ENCODE measurements at places on chromosomes 6 and 20.

- DNase-seq = no peak
Measured at GRCh38 chr6:112203577-112204349, 50.6 kb downstream of the LAMA4 start.

- no peak for DNase-seq
Measured at GRCh38 chr6:36745283-36745682, 47.7 kb downstream of the RAB44 start.

DNA sequence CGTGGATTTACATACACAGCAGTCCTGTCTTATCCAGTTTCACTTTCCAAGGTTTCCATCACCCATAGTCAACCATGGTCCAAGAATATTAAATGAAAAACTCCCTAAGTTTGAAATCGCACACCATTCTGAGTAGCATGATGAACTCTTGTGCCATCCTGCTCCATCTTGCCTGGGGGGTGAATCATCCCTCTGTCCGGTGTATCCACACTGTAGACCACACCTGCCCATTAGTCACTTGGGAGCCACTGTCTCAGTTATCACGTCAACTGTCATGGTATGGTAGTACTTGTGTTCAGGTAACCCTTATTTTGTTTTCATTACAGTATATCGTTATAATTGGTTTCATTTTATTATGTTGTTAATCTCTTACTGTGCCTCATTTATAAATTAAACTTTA is 38.5 kb downstream of the PTGIS start:
- no peak for DNase-seq

- DNase-seq = no peak
Measured at GRCh38 chr6:7154341-7155139, 46.8 kb downstream of the RREB1 start.

DNA sequence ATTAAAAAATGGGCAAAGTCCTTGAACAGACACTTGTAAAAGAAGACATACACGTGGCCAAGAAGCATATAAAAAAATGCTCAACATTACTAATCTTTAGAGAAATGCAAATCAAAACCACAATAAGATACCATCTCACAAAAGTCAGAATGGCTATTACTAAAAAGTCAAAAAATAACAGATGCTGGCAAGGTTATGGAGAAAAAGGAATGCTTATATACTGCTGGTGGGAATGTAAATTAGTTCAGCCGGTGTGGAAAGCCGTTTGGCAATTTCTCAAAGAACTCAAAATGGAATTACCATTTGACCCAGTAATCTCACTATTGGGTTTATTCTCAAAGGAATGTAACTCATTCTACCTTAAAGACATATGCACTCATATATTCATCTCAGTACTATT is 166.6 kb downstream of the KHDC1L start:
- DNase-seq = no peak

GRCh38 chr20:56229812-56230211 is 18.7 kb upstream of the MC3R start:
- DNase-seq = no peak

- peak; percentile 68 for DNase-seq
Measured at GRCh38 chr6:157380458-157380778, 572 bp upstream of the ZDHHC14 start.

DNA sequence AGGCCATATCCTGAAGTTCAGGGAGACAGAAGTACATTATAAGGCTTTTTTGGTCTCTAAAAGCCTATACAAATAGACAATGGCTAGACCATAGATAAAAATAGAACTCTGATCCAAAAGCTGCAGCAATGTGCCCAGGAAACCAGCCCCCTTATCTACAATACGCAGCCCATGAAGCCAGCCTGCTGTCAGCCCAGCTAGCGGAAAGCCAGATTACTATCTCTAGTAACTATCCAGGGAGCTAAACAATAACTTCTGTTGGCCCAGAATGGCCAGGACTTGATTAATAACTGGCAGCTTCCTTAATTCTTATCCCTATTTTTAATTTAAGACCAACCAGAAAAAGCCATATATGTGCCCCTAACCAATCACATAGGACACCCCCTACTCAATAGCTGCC is 160.4 kb upstream of the SMLR1 start:
- DNase-seq = no peak

- no peak for DNase-seq
Measured at GRCh38 chr20:16580620-16581019, 7.4 kb upstream of the KIF16B start.

DNA sequence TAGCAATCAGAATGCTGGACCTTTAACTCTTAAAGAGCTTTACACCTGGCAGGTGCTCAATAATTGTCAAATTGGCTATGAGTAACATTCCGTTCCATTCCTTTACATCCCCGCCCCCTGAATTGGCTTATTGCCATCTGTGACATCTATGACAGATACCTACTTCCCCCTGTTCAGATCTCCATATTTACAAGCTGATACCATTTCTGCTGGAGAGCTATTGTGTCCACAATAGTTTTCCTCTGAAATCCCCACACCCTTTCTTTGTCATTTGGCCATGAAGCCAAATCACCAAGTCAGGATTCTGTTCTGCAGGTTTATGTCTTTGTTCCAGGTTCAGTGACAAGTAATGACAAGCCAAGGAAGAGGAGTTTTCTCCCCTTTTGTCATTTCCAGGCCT is 3.2 kb downstream of the CDH26 start:
- no peak for DNase-seq

DNA sequence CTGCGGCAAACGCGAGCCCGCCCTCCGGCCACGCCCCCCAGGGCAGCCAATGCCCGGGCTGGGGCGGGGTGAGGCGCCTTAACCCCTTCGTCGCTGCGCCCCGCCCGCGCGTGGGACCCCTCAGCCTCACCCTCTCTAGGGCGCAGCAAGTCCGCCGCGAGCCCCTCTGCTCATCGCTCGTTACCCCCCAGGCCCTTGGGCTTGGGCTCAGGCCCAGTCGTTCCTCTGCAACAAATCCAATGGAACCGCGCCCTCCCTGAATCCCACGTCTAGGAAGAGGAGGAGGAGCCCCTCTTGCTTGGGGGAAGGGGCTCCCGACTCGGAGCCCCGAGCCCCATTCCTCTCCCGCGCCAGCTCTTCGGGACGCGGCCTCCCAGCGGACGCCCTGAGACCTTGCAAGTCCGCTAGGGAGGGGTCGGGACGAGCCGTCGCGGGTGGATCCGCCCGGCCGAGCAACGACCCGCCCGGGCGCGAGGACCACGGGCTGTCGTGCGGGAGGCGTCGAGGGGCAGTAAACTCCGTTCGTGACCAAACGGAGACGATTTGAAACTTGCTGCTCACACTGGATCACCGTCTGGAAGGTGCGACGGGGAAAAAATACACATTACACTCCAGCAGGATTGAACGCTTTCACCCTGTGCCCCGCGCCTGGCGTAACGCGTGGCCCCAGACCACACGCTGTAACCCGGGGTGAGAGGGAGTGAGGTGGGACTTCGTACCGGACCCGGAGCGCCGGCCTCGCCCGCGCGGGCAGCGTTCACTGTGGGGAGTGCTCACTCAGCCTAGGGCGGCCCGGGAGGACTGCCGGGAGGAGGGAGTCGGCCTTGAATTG is 477 bp upstream of the LZTS3 start:
- DNase-seq = peak; percentile 84

DNA sequence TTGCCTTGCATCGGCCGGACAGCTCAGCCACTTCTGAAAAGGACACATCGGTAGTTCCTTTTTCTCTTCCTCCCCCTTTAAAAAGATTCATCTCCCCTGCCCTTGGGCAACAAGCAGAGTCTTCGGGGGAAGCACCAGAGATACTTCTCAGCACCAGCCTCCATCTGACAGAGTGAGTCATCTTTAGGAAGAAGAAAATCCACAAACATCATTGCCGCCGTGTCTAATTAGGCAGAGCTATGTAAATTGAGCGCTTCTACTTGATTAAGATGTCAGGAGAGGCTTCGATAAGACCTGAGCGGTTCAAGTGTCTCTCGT is 186.4 kb downstream of the TAF4 start:
- DNase-seq = no peak

GRCh38 chr20:35768731-35769664 is 2.8 kb upstream of the PHF20 start:
- peak; percentile 98 for DNase-seq

- DNase-seq = no peak
Measured at GRCh38 chr6:54519161-54519560, 210.9 kb downstream of the TINAG start.

DNA sequence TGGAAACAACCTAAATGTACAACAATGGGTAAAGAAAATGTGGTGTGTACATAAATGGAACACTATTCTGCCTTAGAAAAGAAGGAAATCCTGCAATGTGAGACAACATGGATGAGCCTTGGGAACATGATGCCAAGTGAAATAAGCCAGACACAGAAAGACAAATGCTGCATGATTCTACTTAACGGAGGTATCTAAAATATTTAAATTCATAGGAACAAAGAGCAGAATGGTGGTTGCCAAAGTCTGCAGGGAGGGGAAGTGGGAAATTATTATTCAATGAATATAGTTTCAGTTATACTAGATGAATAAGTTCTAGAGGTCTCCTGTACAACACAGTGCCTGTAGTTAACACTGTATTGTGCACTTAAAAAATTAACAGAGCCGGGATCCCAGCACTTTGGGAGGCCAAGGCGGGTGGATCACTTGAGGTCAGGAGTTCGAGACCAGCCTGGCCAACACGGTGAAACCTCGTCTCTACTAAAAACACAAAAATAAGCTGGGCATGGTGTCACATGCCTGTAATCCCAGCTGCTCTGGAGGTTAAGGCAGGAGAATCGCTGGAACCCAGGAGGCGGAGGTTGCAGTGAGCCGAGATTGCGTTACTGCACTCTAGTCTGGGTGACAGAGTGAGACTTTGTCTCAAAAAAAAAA is 71.4 kb upstream of the SNX9 start:
- no peak for DNase-seq

GRCh38 chr6:110093981-110094380 is 85.5 kb downstream of the WASF1 start:
- no peak for DNase-seq

DNA sequence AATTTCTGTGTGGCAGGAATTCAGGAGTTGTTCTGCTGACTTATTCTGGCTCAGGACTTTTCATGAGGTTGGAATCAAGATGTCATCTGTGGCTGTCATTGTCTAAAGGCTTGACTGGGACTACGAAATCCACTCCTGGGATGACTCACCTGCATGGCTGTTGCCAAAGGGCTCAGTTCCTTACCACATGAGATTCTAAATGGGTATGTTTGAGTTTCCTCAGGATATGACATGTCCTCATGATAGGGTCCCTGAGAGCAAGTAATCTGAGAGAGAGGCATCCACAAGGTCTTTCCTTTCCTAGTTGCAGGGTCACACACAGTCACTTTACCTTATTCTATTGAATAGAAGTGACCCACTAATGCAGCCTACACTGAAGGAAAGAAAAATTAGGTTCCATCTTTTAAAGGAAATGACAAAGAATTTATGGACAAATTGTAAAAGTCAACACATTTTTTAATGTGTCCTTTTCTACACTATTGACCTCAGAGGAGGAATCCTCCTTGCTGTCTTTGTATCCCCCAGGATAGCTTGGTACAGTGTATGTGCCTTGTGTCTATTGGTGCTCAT is 1025.0 kb upstream of the GJE1 start:
- no peak for DNase-seq

DNA sequence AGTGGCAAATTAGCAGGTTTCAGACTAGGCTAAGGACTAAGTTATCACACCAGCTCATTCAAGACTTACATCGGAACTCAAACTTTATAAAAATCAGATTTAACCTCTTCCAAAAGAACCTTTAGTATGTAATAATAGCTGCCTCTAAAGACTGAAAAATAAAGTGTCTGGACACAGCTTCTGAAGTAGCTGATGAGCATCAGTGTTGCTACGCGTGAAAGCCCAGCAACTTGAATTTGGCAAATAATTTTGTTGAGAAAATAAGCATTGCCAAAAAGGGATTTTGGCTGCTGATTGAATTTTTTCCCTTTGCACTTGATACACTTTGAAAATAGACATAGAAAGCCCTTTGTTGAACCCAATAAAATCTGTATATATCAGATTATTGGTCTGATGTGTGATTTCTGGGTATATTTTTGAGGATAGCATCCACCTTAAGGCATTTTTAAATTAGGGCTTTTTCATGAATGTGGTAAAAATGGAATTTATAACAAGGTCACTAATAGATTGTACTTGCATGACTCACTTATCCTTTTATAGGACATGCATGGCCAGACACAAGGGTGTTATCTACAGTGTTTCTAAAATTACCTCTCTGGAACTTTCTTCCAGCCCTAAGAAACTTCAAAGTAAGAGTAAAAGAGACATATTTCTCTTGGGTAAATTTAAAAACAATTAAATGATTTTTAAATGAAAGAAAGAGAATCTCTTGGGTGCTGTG is 350.4 kb downstream of the TENT5A start:
- DNase-seq = no peak

DNA sequence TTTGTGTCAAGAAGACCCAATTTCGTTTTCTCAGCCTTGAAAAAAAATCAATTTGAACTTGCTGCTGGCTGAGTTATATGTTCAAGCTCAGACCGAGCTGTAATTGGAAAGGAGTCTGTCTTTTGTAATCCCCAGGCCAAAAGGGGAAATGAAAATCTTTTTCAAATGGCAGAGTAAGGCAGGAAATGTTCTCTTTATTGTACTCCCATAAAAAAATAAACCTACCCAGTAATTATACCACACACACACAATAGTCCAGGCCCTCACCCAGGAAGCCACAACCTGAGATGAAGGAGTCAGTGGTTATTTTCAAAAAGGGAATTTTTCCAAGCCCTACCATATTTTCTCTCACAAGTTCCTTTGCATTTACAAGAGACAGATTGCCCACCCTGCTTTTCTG is 45.3 kb downstream of the CLIC5 start:
- no peak for DNase-seq

GRCh38 chr6:109332748-109333147 is 49.5 kb downstream of the CD164 start:
- no peak for DNase-seq

- DNase-seq = peak; percentile 79
Measured at GRCh38 chr20:62143957-62144825, 622 bp downstream of the SS18L1 start.

GRCh38 chr6:83480470-83480869 is 31.9 kb upstream of the PRSS35 start:
- no peak for DNase-seq

GRCh38 chr20:41054847-41055230 is 26.2 kb downstream of the TOP1 start:
- DNase-seq = no peak

GRCh38 chr6:156630613-156631302 is 146.4 kb upstream of the ARID1B start:
- no peak for DNase-seq

DNA sequence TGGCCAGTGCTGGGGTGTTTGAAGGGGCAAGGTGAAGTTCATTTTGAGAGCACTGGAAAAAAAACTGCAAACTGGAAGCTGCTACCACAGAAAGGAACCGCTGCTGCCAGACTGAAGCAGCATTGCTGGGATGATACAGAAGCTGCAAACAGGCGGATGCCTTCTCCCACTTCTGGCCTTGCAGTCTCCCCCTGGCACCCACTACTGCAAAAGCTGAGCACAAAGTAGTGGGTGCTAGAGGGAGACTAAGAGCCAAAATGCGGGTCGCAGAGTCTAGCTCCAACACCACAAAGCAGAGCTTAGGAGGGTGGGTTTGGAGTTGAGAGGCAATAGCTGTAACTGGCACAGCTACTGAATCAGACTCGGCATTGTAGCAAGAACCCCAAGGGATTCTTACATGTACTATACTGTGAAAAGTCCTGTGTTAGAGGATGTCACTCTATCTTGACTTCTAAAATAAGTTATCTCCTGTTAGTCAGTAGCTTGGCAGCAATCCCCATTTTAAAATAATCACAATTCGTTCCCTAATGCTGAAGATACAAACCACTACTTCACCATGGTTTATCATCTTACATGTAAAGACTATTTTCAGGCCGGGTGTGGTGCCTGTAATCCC is 44.0 kb upstream of the COL21A1 start:
- DNase-seq = no peak
